IPS-NIHi11 (cell line): ENCODE measurements at places on chromosomes 6 and 20.

GRCh38 chr6:43033496-43034189, 12.2 kb downstream of the RRP36 start:
- DNase-seq: no peak

GRCh38 chr6:122408702-122409458, 9.4 kb downstream of the HSF2 start:
- no peak for DNase-seq

DNA sequence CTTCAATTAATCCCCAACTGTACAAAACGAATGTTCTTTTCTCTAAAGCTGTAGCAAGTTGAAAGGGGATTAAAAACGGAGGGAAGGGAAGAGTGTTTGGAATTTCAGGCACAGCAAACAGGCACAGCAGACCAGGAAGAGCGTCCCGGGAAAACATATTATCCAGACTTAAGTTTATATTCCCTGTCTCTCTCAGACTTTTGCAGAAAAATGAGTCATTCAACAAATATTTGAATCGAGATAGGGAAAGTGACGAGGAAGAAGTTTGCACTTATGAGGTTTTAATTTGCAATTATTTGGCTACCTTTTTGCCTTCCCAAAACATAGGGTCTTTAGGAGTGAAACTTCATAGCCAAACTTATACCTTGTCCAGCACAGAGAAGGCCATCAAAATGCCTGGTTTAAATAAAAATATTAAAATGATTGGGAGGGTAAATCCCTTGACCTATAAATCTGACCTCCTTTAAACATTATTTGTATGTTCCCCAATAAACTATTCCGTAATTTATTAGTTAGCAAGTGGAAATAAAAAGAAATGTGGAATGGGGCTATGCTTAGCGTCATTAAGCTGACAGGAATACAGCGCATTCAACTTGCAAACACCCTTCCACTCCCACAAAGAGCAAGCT, 16.0 kb downstream of the HFE start:
- DNase-seq: no peak

DNA sequence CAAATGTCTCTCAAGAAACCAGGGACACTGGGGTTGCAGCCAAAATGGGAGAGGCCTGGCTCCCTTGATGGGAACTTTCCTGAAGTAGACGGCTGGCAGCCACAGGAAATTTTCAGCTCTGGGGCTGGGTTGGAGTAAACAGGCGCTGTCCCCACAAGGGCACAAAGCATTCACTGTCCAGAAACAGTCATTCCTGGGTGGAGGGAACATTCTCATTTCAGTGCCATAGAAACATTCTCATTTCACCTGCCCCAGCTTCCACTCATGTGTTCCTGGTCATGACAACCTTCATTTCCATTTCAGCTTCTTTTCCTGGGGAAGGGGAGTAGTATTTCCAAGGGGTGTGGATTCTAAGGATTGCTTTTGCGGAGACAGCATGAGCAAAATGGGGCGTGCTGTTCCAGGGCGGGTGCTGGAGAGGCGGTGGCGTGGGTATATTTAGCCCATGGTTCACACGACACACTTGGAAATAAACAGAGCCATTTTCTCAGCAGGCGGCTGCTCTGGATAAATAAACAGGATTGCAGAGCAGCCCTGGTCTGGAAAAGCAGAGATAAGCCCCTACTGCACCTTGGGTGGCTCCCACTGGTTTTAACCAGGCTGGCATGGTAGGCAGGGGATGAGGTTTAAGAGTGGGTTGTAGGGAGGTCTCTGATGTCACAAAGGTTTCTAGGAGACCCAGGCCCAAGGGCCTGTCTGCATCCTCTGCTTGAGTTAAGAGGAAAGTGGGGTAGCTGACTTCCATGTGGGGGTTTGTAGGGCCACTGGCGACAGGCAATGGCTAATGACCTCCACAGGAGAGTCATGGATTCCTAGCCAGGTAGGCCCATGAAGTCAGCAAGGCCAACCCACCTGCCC, 32.9 kb downstream of the COX4I2 start:
- DNase-seq: no peak

DNA sequence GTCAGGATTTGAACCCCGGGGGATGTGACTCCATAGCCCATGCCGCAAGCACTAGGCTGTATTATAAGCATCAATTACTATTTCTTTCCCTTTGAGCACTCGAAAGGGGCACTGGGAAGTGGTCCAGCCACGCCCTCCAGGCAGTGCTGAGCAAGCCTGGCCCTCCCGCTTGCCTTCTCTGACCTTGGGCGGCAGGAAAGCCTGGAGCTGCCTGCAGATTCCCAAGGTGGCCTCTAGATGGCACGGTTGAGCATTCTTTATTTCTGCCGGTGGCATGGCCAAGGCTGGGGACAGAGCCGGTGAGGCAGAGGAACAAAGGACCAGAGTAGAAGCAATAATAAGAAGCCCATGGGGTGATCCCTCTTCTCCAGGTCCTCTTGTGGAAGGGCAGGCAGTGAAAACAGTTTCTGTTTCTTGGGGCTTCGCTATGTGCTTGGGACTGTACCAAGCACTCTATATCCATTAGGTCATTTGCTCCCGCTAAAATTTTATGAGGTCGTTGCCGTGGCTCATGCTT, 32.0 kb downstream of the ARHGAP40 start:
- peak; percentile 88 for DNase-seq

- no peak for DNase-seq
Measured at GRCh38 chr20:48906221-48906877, 15.2 kb upstream of the ARFGEF2 start.

- no peak for DNase-seq
Measured at GRCh38 chr6:148578837-148579565, 167.8 kb upstream of the UST start.

GRCh38 chr6:100693249-100693927, 187.7 kb downstream of the ASCC3 start:
- no peak for DNase-seq

GRCh38 chr6:26514984-26515383, 14.9 kb downstream of the BTN1A1 start:
- no peak for DNase-seq

DNA sequence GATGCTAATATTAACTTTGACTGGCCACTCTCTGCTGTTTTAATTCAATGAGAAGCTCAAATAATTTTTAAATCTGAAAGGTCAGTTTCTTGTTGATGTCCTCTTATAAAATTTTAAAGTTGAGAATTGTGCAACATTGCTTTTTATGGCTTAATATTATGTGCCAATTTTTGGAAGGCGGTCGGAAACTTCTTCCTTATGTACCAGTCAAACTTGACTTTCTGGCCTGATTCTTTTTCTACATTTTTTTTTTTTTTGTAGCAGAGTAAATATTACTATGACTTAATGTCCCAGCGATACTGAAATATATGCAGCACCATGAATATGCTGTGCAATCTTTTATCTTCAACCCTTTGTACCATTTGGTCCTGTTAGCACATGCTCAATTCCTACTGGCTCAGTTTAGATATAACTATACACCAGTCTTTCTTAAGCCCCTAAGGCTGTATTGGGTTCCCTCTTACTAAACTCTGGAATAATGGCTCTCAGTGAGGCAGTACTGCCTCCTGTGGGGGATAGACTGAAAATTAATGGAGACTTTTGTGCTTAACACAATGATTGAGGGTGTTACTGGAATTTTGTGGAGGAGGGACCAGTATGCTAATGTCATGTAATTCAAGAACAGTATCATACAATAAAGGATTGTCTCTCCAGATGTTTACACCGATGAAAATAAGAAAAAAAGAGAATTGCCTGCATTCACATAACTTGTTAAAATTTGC, 156.4 kb upstream of the SYNCRIP start:
- DNase-seq: peak; percentile 6

- DNase-seq: peak; percentile 31
Measured at GRCh38 chr20:37251825-37252477, 9.7 kb downstream of the GHRH start.

- DNase-seq: no peak
Measured at GRCh38 chr6:167056370-167056769, 57.2 kb downstream of the CEP43 start.

- DNase-seq: no peak
Measured at GRCh38 chr20:2332711-2333110, 36.9 kb downstream of the TGM3 start.

DNA sequence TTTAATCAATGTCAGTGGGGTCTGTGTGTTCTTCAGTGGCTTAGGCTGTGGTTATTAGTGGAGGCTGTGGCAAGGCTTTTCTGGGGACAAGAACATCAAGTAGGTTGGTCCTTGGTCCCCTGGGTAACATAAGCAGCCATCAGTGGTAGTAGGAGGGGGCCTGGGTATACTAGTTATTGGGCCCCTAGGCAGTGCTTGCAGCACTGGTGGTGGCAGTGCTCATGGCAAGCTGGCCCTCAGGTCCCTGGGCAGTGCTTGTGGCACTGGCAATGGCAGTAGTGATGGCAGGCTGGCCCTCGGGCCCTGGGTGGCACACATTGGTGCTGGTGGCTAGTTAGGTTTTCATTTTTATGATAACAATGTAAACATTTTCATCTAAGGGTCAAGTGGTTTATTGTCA, 32.5 kb upstream of the MAS1 start:
- no peak for DNase-seq

GRCh38 chr6:136887953-136888352, 34.1 kb upstream of the SLC35D3 start:
- no peak for DNase-seq

DNA sequence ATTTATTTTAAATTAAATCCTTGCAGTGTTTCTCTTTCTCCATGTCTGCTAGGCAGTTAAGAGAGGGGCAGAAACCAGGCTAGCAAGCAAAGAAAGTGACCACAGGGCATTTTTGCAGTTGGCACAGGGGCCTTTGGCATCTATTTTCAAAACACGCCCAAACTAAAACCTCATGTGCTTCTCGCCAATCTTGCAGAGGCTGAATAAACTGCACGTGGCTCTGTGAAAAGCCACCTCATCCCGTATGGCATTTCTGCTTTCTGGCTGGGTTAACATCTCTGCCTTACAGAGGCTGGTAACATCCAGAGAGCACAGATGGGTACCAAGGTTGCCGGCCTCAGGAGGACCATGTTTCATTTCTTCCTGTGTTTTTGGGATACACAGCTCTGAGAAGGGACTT, 54.6 kb downstream of the GJA10 start:
- no peak for DNase-seq

DNA sequence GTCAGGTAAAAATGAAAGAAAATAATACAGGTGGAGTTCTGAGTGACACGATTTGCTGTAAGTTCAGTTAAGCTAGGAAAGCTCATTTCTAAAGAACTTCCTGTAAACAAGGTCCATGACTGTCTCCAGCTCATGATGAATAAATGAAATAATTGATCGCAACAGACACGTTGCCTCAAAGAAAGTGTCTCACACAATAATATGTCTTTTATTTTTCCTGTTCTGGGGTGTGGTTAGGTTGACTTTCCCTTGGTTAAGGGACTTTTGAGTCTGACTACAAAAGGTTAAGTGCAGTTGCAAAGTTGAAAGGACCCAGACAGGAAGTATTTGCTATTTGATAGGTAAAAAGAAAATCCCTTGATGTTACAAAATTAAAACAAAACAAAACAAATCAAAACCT, 304.2 kb upstream of the PRDM1 start:
- DNase-seq: no peak

DNA sequence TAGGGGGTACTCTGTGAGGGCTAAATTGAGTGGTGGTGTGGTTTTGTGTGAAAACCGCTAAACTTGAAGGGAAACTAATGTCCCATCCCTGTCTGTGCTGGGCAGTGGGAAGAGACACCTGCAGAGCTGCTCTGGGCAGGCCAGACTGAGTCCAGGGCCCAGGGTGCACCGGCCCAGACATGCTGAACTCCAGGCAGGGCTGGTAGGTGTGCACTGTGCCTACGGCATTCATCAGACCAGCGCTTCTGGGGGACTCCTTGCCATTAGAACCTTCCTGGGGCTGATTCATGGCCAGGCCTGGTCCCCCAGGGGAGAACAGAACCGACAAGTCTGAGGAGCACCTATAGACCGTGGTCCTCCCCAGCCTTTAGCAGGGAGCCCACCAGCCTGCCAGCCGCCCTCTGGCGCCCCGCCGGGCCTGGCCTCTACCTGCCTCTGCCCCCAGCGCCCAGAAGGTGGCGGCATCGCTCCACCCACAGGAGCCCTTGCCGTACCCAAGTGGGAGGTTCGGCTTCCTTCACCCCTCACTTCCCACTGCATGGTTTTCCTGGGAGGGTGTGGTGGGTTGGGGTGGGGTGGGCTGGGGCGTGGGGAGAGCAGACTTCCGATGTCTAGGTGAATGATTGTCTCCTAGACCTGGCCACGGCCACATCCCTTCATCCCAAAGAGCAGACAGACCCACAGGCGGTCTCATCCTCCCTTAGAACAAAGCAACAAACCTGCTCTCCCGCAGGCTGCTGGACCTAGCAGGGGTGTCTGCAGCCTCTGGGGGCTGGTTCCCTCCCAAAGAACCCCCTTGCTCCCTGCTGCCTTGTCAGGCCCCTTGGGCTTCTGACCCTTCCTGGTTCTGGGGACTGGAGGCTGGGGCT, 15.5 kb downstream of the CCDC167 start:
- DNase-seq: peak; percentile 91

DNA sequence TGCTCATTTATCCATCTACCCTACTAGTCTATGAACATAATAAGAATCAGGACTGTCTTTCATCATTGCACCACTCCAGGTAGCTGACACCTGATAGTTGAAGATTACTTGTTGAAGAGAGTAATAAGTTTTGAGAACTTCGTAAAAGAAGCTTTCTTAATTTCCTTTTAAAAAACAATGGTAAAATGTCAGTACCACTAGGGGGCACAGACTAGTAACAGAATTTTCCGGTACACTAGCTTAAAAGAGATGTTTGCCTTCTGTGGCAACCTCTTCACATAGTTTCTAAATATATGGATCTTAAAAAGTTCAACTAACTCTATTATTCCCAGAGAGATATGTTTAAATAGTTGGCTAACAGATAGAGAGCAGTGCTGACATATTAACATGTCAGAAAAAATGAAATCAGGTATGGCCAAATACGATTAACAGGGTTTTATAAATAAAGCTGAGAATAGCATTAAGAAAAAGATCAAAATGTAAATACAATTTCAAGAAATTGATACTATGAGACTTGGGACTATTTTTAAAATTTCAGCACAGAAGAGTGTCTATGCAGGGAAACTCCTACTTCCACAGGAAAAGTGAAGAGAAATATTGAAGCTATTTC, 5.4 kb upstream of the KCNQ5 start:
- peak; percentile 15 for DNase-seq

DNA sequence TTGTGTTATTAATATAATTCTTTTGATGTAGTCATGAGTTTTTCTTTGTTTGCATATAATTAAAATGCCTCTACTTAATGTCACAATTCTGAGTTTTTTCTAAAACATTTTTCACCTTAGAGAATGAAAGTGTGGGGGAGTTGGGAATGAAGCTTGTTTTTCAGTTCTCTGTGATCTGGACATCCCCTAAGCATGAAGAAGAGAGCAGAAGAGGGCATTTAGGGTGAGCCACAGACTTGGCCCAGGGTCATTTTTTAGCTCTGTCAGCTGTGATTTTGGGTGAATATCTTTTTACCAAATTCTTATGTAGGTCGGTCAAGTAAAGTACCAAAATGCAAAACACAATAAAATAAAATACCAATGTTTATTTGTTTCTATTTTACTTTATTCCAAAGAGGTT, 3.9 kb downstream of the OTOR start:
- no peak for DNase-seq
